Breast epithelium (tissue), 4 donors: ENCODE measurements at places on chromosomes 2 and 18.

- DNase-seq = no peak
Observed at GRCh38 chr2:99957332-99958133, 184.9 kb downstream of the AFF3 start.

GRCh38 chr2:85255813-85256594, 71.8 kb downstream of the TGOLN2 start:
- peak; percentile 76 for DNase-seq

GRCh38 chr18:56043641-56044061, 455.7 kb upstream of the TCF4 start:
- peak; percentile 82 for DNase-seq

- DNase-seq = no peak
Observed at GRCh38 chr2:28665041-28665704, 86.5 kb upstream of the PPP1CB start.

GRCh38 chr2:80135001-80135400, 169.6 kb downstream of the LRRTM1 start:
- no peak for DNase-seq

- DNase-seq = no peak
Observed at GRCh38 chr2:9163306-9164111, 43.1 kb upstream of the ASAP2 start.

- peak; percentile 51 for DNase-seq
Observed at GRCh38 chr2:85394261-85394681, 15.9 kb downstream of the CAPG start.

DNA sequence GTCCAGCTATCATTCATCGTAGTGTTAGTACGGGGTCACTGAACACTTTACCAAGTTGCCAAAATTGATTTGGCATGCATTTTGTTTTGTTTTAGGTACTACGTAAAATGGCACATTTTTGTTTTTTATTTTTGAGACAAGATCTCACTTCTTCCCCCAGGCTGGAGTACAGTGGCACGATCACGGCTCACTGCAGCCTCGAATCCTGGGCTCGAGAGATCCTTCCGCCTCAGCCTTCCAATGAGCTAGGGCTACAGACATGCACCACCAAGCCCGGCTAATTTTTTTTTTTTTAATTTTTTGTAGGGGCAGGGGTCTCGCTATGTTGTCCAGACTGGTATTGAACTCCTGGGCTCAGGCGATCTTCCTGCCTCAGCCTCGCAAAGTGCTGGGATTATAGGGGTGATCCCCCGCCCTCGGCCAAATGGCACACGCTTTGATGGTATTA, 786 bp downstream of the TAF1B start:
- DNase-seq = no peak

DNA sequence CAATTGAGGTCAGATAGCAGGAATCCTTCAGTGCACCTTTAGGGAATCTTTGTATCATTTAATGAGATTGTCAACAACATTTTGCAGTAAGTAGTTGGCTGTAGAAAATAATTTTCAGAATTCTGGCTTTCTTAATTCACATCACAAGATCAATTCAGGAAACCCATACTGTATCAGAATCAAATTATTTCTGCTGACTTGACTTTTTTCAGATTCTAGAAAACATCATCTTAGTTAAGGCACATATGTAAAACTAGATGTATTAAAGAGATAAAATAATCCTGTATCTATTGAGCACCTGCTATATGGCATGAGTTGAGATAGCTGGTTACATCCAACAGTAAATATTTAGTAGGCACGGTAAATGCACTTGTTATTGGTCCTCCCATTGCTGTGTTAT, 791.4 kb downstream of the TDRD15 start:
- no peak for DNase-seq

DNA sequence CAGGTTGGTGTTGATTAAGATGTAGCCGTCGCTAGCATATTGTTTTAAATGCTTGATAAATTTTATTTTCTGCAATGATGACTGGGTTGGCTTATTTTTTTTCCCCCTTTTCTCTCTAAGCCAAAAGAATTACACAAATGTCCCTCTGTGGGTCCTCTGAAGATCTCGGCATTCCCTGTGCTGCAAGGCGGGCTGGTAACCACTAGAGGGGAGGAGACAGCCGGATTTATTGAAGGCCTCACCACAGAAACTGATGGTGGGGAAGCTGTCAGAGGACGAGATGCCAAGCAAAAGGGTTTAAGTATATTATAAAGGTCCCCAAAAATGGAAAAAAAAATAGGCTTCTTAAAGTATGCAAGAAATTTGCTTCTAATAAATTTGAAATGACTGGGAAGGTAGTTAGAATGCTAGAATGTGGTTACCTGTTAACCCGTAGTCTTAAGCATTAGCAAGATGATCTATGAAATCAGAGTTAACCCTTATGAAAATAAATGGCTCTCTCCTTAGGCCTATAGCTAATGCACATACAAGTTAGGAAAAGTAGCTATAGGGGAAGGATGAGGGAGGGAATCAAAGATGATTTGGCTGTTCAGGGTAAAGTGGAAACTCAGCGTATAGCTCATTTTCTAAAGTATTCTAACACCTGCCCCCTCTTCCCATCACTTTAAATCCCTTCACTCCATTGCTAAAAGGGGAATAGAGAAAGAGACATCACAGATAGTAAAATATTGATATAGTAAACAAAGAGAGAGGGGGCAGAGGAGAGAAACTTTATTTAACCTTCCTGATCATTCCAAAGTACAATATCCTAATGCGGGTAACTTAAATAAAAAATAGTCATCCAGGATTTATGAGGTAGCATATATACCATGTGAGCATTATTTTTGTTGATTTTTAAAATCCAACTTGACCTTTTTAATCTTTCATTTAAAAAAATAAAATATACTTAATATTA, 894.5 kb upstream of the POU3F3 start:
- DNase-seq = no peak

DNA sequence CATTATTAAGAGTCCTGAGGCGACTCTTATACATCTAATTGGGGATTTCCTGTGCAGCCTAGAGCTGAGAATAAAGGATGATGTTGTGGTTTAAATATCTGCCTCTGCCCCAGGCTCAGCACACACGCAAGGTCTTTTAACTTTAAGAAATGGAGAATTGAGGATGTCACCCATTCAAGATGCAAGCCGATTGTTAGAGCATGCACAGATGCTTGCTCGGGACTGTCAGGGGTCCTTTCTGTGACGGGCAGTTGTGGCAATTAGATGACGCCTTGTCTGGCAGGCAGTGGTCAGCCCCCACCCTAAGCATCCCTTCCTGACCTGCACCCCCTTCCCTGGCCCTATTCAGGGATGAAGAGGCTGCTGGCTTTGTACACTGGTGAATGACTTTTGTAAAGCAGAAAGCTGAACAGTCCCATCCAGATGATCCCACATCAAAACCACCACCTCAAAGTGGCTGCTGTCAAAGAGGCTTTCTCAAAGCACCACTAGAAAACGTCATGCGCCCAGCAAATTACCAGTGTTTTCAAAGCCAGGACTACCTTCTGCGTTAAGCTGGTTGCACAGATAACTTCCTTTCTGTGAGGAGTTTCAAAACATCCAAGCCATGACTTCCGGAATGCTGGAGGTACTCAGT, 23.7 kb downstream of the FAM178B start:
- DNase-seq = no peak

- no peak for DNase-seq
Observed at GRCh38 chr2:17317439-17317976, 200.7 kb downstream of the RAD51AP2 start.

DNA sequence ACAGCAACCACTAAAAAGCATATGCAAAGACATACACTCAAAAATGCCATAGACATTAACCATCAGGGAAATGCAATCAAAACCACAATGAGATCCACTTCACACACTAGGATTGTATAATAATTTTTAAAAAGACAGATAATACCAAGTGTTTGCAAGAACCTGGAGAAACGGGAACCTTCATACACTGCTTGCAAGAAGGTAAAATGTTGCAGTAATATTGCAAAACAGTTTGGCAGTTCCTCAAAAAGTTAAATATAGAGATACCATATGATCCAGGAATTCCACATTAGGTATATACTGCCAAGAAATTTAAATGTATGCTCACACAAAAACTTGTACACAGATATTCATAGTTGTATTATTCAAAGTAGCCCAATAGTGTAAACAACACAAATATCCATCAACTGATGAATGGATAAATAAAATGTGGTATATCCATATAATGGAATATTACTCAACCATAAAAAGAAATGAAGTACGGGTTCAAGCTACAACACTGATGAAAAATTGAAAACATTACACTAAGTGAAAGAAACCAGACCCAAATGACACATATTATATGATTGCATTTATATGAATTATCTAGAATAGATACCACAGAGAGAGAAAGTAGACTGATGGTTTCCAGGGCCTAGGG, 14.7 kb upstream of the CHMP3 start:
- DNase-seq = no peak

DNA sequence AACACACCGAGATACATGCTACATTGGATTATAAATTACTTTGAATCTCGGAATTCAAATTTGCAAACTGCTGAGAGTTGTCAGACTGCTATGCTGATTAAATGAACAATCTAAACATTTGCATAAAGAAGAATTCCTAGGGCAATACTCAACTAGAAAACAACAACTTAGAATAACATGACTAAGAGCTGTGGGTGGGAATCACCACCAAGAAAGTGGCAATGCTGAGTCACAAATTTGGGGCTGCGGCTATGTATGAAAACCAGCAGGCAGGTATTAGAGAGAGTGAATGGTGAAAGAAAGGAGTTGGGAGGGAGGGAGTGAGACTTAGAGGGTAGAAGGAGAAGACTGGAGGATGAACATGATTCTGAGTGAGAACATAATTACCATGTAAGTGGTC, 559.5 kb downstream of the PIK3C3 start:
- no peak for DNase-seq

GRCh38 chr2:47654790-47655562, 128.0 kb upstream of the MSH6 start:
- DNase-seq = no peak

DNA sequence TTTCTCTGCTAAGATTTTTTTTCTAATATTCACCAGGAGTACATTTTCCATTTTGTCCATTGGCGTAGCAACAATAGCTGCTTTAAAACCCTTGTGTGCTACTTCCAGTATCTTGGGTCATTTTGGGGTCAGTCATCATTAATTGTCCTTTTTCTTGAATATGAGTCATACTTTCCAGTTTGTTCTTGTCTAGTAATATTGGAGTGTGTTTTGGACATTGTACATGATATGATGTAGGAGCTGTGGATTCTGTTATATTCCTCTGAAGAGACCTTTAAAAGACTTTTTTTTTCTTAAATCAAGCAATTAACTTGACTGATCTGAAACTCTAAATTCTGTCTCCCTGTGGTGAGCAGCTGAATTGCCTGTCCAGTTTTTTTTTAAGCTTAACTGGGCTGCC, 40.8 kb downstream of the AGPS start:
- DNase-seq = no peak

- DNase-seq = peak; percentile 90
Observed at GRCh38 chr18:12287684-12288402, 20.2 kb upstream of the TUBB6 start.

GRCh38 chr18:75336767-75337166, 90.7 kb downstream of the SMIM21 start:
- DNase-seq = no peak

GRCh38 chr18:78495550-78495949, 484.1 kb upstream of the SALL3 start:
- no peak for DNase-seq

- DNase-seq = no peak
Observed at GRCh38 chr2:134988994-134989605, 58.1 kb downstream of the MAP3K19 start.

DNA sequence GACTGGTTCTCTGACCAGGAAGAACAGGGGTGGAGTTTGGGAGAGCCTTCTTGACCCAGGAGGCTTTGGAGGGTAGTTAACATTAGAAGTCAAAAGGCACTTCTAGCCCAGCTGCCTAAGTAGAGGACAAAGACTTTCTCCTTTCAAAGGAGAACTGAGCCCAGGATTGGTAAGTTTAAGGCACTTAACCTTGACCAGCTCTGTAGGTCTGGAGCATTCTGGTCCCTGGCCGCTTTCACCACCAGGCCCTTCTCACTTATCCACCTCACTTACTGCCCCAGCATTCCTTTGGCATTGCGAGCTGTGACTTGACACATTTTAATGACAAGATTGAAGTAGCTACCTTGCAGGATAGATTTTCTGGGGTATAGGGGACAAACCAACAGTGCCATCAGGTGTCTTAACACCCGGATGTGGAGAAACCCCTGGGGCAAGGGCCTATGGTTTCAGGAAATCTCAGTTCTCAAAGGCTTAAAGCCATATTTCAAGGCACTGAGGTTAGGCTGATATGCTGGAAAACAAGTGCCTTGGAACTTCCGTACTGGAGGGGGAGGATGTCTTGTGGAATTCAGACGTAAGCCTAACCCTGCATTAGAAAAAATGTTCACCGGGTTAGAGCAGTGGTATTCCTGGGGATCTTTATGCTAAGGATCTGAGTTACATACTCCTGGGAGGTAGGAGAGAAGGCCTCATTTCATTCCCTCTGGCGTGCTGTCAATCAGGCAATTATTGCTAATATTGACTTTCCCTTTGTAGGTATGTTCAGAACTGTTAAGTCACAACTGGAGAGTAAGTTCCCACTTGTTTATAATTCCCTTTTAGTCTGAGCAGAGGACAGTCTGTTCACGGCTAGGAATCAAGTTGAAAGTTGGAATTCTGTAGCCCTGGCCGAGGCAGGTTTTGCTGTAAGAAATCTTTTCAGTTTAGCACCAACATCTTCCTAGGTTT, 4.3 kb downstream of the C2orf68 start:
- DNase-seq = no peak

DNA sequence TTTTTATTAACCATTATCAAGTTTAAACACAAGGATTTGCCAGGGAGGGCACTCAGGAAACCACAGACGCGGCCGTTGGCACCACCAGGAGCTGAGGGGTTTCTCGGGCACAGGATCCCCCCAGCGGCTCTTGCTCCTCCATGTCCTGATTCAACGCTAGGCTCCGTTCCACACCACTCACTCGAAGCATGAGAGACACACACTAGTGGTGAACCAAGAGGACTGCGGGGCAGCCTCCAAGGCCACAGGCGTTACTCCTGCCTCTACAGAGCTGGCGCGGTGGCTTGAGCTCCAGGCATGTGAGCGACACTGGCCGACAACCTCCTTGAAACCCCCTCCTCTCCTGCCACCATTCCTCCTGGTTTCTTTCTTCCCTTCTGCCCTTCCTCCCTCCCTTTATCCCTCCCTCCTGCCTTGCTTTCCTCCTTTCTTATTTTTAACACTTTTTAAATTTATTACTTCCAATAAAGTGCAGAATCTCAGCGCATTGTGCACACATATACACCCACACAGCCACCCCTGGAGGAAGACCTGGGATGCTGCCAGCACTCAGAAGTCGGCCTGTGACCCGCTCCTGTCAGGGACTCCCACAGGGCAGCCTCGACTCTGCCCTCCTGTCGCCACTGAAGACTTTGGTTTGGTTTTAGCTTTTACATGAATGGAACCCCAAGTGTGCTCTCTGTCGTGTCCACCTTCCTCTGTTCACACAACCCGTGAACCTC, 21.7 kb downstream of the COX7A2L start:
- DNase-seq = no peak
